ENCODE measurements at places on chromosomes 6 and 20.

DNA sequence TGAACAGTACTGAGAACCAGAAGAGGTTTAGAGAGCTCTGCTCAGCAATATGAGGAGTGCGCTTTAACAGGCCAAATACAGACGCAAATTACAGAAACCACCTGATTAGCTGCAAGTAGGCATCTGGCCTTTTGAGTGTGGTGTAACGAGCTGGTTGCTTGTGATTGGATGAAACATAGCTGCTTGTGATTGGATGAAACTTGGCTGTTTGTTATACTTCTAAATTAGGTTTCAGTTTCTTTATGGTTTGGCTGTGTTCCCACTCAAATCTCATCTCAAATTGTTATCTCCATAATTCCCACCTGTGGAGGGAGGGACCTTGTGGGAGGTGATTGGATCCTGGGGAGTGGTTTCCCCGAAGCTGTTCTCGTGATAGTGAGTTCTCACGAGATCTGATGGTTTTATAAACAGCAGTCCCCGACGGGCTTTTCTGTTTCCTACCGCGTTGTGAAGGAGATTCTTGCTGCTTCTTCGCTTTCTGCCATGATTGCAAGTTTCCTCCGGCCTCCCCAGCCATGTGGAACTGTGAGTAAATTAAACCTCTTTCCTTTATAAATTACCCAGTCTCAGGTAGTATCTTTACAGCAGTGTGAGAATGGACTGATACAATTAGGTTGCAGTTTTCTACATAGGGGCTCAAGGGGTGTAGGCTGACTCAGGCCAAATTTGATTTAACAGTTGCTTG is 655.9 kb upstream of the MAN1A1 start:
- no peak for DNase-seq

- no peak for DNase-seq
Measured at GRCh38 chr6:164990901-164991300, 318.5 kb downstream of the C6orf118 start.

GRCh38 chr20:58136149-58136484 is 92.3 kb downstream of the ANKRD60 start:
- no peak for DNase-seq

- no peak for DNase-seq
Measured at GRCh38 chr20:19916531-19917485, 100.4 kb upstream of the NAA20 start.

- no peak for DNase-seq
Measured at GRCh38 chr20:12824328-12825225, 184.2 kb upstream of the SPTLC3 start.

- no peak for DNase-seq
Measured at GRCh38 chr6:80182308-80182707, 75.8 kb downstream of the BCKDHB start.

- no peak for DNase-seq
Measured at GRCh38 chr6:116779573-116780164, 14.2 kb upstream of the FAM162B start.

- DNase-seq: no peak
Measured at GRCh38 chr6:40946738-40947301, 92.2 kb downstream of the UNC5CL start.

DNA sequence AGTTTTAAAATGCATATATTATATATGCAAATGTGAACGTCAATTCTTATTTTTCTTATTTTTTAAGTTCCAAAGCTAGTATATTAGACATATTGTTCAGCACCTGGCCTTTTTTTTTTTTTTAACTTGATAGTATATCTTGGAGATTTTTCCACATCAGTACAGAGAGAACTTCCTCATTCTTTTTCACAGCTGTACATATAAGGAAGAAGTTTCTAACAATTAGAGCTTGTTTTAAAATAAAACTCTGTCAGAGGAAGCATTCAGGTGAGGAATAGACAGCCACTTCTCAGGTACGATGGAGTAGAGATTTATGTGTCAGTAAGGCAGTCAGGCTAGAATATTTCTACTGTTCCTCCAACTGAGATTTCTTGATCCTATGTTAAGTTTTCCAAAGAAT is 233.1 kb upstream of the SUPT3H start:
- DNase-seq: no peak

DNA sequence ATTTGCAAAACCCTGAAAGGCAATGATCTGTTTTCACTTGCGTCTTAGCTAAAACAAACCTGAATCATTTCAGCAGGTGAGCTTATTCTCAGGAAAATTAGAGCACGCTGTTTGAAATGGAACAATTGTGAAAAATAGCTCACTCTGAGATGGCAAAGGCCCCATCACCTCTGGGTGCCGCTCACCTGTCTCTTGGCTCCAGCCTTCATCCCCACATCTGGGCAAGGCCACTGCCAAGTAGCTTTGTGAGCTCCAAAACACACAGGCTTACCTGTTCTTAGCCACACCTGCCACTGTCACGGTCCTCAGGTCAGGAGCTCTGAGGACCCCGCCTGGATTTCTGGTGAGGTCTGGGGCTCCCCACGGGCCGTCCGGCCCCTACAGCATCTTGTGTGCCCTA is 66.7 kb downstream of the SMOC2 start:
- no peak for DNase-seq

GRCh38 chr6:165055231-165055630 is 254.2 kb downstream of the C6orf118 start:
- DNase-seq: no peak

DNA sequence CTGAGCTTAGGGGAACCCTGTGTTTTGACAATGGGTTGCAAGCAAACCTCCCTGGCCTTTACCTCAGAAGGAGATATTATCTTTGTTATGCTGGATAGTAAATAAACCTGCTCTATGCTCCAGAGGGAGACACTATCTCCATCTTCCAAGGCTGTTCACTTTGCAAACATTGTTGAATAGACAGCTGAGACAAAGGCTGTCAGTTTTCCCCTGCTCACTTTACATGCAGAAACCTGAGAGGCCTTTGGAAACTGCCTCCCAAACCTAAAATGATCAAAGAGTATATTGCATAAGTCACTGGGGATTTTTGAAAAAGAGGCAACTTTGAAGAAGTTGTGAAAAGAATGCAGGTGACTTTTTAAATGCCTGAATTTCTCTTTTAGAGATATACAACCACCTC is 61.6 kb downstream of the MRAP2 start:
- DNase-seq: no peak

DNA sequence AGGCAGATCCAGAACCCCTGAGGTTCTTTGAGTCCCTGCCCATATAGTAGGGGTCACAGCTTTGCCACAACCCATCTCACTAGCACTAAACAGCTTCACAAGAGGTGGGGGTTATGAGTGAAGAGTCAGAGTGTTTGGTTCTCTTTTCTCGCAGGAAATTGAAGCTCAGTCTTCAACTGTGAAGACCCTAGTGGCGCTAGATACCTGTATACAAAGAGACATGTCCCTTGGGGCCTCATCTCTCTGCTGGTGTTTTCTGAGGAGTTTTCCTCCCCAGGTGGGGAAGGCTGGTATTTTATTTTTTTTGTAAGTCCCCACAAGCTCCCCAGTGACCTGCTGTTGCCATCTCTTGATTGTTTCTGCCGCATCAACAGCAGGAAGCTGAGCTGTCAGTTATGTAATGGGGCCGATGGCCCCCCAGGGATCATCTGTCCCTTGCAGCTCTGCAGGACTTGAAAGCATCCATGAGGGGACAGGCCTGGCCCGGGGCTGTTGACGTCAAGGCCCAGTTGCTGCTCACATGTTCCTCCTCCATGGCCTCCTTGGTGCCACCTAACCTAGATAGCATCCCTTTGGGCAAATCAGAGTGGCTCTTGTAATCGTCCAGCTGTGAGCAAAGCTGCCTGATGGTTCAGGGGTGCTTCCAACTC is 23.1 kb downstream of the STK35 start:
- DNase-seq: no peak

GRCh38 chr6:48389146-48390043 is 278.4 kb upstream of the PTCHD4 start:
- DNase-seq: no peak

GRCh38 chr6:36728289-36729160 is 30.9 kb downstream of the RAB44 start:
- no peak for DNase-seq

DNA sequence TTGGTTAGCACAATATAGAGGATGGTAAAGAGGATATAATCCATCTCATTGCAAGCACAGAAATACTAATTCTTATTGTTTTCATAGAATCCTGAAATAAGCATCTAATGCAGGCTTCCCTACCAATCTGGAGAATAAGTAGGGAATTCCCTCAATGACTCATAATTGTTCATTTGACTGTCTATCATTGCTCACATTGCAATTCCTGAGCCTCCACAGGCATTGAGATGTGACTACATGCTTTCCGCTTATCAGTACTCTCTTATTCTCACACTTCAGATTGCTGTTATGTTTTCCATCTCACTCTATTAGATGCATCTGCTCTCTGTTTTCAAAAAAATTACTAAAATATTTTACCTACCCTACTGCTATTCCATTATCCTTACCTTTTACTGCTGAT is 216.2 kb upstream of the PRSS16 start:
- DNase-seq: no peak

- no peak for DNase-seq
Measured at GRCh38 chr6:158324136-158324535, 11.9 kb downstream of the TULP4 start.

- DNase-seq: no peak
Measured at GRCh38 chr6:17469006-17469832, 75.8 kb downstream of the CAP2 start.

DNA sequence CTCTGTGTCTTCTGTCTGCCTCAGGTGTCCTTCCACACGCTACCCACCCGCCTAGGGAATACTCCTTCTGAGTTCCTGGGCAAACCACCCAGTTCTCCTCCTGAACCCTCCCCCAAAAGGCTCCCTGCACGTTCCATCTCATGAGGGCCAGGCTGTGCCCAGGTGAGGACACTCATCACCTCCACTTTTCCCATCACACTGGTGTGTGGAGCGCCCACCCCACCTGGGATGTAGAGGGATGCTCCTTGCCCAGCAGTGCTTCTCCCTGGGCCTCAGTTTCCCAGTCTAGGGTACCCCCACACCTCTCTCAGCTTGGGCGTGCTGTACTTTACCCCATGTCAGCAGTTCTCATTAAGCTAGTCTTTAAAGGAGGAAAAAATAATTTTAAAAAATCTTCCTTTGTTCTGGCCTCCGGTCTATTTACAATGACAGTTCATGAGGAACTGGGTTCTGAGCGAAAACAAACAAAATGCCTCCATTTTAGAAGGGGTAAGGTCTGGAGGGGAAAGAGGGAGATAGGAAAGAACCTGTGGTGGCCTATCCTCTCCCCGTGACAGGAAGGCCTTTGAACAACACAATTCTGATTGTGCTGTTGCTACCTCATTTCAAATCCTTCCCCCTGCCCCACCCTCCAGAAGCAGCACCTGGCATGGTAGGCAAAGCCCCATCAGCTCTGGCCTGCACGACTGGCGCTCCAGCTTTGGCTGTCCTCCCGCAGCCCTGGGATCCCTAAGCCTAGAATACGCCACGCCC is 1.7 kb upstream of the C20orf203 start:
- DNase-seq: no peak

- no peak for DNase-seq
Measured at GRCh38 chr6:143262859-143263258, 187.6 kb downstream of the ADAT2 start.

GRCh38 chr6:153210083-153210482 is 79.0 kb upstream of the RGS17 start:
- no peak for DNase-seq

DNA sequence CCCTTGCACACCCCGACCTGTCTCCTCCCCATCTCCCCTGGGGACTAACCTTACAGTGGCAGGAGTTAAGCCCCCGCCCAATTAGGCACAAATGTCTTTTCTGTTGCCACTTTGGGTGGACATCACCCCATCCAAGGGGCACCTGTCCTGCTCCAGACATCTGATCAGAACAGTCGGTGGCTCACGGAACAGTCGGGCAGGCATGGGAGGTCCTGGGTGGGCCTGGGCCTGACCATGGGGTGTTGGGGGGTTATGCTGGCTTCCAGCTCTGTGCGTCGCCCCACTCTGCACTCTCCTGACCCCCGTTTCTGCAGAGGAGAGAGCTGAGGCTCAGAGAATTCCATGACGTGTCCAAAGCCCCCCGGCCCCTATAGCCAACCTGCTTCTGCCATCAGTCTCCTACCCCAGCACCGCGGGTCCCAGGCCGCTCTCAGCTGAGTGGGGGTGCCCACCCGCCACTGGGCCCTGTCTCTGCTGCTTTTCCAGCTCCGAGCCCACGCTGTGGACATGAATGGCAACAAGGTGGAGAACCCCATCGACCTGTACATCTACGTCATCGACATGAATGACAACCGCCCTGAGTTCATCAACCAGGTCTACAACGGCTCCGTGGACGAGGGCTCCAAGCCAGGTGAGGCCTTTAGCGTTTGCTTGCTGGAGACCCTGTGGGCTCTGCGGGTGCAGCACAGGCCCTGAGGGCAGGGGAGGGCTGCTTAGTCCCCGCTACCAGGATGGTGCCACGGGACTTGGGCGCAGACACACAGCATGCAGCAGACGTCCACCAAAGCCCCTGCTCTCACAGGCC is 213.2 kb downstream of the TAF4 start:
- no peak for DNase-seq

DNA sequence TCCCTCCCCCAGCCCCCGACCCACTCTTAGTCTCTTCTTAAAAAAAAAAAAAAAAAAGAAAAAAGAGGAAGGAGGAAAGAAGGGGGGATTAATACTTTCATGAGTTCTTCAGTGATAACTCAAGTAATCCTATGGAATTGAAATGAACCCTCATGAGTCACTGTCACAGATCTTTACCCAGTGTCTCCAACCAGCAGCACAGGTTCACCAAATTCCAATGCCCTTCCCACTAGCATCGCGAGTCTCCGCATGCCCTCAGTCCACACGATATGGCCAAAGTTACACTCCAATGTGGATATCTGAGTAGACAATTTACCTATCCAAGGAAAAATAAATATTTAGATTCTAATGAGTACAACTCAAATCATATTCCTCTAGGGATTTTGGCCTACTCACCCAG is 74.5 kb downstream of the MDN1 start:
- DNase-seq: no peak

DNA sequence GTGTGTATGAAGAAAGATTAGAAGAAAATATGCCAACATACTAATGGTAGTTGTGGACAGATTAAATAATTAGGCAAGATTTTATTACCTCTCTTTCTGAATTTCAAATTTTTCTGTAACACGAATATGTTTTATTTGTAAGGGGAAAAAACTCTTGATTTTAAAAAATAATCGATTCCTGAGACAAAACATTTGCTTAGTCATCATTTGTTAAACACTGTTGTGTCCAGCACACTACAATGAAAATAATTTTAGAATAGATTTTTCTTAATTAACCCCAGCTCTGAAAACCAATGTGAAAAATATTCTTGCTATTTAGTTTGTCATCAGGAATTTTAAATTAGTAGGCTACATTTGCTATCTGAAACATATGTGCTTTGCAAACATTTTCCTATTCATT is 253.0 kb downstream of the TRDN start:
- DNase-seq: no peak

Data from activated T-helper 1 cell treated with anti-CD3 and anti-CD28 coated beads, Interleukin-12 subunit alpha, Interleukin-12 subunit beta, Interleukin-2, Interleukin-4 antibody, amounts not matched to agents 30 ng/mL and 10 ng/mL and 1 ng/mL, durations not matched to agents 14 hours and 24 hours and 36 hours (primary cell).